ENCODE measurements at places on chromosomes 6 and 20. TPM values are rescaled to one million over a fixed set of nuclear protein-coding genes. Genes with fewer than 3 reads are reported as not detected.

DNA sequence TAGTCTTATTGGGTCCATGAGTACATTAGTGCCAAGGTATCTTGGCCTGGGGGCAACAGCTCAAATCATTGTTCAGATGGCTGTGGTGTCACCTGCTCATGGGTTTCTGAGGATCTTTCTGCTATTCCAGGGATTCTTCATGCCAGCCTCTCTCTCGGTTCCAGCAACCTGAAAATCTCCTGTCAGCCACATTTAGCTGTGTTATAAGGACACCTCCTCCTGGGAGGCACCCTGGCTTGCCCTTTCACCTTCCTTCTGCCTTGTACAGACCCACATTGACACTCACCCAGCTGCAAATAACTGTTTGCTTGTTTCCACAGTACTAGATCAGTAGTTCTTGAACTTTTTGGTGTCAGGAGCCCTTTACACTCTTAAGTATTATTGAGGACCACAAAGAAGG lies 159.9 kb downstream of the GRM4 start:
- no peak for DNase-seq

GRCh38 chr6:166251211-166251610 lies 57.0 kb downstream of the PRR18 start:
- DNase-seq: no peak

- no peak for DNase-seq
Observed at GRCh38 chr6:3316331-3316730, 57.6 kb downstream of the PSMG4 start.

- no peak for DNase-seq
Observed at GRCh38 chr6:168225471-168225911, 94.1 kb downstream of the DACT2 start.

DNA sequence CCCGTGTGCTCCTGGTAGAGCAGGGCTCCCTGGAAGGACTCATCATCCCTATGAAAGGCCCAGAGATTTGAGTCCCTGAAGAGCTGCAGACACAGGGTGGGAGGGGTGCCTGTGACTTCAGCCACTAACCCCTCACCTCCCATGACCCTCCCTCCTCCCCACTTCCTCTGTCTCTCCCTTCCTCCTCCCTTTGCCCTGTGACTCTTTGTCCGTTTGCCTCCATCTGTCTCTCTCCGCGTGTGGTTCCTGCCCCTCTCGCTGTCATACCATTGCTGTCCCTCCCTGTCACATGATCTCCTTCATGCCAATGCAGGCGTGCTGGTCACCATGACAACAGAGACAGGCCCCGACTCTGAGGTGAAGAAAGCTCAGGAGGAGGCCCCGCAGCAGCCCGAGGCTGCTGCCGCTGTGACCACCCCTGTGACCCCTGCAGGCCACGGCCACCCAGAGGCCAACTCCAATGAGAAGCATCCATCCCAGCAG lies 19.0 kb downstream of the EPB41L1 start:
- DNase-seq: no peak

GRCh38 chr6:89239338-89239737 lies 22.2 kb upstream of the GABRR1 start:
- DNase-seq: peak; percentile 40

DNA sequence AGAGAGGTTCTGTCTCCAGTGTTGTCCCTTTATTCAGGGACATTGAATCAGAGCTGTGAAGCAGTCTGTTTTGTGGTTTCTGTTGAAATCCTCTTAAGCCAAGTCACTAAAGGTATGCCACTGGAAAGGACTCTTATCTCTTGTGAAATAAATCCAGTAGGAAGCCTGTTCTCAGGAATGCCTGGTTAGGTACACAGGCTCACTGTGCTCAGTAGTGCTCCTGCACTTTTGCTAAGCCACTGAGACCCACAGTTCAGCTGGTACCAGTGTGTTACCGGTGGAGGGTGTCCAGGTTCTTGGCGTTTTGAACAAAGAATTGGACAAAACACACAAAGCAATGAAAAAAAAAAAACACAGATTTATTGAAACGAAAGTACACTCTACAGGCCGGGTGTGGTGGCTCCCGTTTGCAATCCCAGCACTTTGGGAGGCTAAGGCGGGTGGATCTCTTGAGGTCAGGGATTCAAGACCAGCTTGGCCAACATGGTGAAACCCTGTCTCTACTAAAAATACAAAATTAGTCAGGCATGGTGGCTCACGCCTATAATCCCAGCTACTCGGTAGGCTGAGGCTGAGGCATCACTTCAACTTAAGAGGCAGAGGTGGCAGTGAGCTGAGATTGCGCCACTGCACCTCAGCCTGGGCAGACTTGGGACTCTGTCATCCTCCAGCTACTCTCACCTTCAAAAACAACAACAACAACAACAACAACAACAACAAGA lies 186.1 kb downstream of the JARID2 start:
- DNase-seq: no peak

DNA sequence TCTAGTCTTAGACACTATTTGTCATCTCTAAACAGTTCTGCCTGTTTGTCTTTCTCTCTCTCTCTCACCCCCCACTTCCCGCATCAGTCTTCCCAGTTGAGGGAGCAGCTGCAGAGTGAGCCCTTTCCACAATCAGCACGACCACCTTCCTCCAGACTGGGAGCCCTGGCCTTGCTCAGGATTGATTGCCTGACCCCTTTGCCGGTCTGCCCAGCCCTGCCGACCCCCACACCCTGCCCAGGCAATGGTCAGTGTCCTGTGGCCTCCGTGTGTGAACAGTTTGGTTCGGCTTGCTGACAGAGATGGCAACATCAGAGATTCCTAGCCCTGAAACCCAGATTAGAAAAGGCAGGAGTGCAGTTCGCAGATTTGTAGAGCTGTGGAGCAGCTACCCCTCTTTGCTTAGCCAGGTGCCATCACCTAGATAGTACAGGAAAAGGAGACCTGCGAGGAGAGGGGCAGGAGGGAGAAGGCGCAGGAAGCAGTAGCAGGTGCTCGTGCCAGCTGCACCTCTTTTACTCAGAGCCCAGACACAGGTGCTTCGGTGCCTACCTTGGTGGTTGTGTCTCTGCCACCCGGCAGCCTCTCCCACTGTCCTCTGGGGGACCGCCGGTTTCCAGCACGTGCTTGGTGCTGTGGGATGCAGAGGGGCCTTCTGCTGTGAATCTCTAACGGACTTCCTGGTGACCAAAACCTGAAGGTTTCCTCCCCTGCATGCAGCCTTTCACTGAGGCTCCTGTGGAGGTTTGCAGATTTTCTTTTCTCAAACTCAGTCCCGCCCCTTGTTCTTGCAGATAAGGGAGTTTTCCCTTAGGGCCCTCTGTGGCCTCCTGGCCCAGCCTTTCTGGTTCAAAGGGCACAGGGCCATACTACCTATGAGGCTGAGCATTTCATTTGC lies 92.4 kb downstream of the SCML4 start:
- peak; percentile 61 for DNase-seq

DNA sequence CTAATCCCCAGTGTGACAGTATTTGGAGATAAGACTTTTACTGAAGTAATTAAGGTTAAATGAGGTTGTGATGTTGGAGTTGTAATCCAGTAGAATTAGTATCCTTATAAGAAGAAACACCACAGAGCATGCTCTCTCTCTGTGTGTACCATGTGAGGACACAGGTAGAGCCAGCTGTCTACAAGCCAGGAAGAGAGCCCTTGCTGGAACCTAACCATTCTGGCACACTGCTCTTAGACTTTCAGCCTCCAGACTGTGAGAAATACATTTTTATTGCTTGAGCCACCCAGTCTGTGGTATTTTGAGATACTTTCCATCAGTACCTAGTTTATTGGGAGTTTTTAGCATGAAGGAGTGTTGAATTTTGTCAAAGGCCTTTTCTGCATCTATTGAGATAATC lies 110.2 kb downstream of the PHF3 start:
- no peak for DNase-seq

GRCh38 chr6:85764844-85765243 lies 122.2 kb upstream of the SYNCRIP start:
- DNase-seq: no peak

GRCh38 chr20:64099880-64100565 lies 7.3 kb downstream of the NPBWR2 start:
- no peak for DNase-seq

- no peak for DNase-seq
Observed at GRCh38 chr6:129679275-129679674, 30.7 kb downstream of the ARHGAP18 start.

DNA sequence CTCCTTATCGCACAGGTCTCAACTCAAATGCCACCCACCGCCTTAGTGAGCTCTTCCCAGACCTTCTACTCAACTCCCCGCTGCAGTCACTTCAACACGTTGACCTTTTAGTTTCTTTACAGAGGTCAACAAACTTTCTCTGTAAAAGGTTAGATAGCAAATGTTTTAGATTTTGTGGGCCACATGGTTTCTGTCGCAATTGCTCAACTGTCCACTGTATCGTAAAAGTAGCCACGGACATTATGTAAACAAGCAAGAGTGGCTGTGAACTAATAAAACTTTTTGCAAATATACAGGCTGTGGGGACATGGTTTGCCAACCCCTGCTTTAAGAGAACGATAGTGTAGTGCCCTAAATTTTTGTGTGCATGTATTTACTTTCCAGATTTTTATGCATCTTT lies 247.6 kb upstream of the TSHZ2 start:
- no peak for DNase-seq

- DNase-seq: no peak
Observed at GRCh38 chr6:116398316-116399010, 27.7 kb downstream of the DSE start.

DNA sequence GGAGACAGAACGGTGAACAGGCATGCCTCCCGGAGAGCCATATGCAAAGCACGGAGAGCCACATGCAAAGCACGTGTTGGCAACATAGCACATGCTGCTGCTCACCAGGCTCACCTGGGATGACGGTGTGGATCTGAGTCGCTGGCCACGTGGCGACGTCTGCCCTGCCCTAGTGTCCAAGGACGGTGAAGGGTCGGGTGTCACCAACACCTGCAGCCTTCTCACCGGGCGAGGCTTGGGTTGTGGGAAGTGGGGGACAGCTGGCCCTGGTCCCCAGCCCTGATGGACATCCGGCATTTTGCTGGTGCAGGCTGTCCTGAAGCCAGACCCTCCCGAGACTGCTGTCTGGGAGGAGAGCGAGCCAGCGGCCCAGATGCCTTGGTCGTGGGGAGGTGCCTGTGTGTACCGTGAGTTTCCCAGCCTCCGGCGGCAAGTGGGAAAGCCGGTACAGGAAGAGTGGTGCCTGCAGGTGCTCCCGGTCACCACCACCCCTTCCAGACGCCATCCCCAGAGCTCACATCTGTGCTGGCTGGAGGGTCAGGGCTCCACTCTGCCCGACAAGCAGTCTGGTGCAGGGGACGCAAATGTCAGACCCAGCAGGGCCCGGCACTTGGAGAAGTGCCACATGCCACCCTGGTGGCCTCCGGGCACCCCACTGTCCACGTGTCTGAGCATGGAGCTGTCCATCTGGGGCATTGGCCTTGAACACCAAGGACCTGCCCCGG lies 5.9 kb upstream of the ADRM1 start:
- no peak for DNase-seq

DNA sequence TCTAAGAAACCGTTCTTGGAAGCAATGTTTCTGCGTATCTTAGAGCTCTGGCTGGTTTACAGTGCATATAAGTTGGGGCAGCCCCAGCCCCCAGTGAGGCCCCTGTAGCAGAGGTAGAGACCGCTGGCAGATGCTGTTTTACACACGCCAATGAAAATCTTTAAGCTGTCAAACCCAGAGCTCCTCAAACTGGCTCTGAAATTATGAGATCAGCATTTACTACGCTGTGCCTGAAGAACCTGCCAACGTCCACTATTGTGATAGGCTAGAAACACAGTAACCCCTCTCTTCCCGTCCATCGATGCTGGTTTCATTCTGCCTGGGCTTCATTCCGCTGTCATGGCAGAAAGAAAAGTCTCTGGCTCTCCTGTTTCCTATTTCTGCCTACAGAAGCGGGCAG lies 160.6 kb downstream of the SMOC2 start:
- no peak for DNase-seq

GRCh38 chr6:39769012-39769411 lies 23.2 kb upstream of the DAAM2 start:
- no peak for DNase-seq

GRCh38 chr6:10363911-10364310 lies 51.0 kb downstream of the TFAP2A start:
- no peak for DNase-seq

GRCh38 chr6:27791182-27791943 lies 120.8 kb downstream of the OR2B2 start:
- DNase-seq: no peak

DNA sequence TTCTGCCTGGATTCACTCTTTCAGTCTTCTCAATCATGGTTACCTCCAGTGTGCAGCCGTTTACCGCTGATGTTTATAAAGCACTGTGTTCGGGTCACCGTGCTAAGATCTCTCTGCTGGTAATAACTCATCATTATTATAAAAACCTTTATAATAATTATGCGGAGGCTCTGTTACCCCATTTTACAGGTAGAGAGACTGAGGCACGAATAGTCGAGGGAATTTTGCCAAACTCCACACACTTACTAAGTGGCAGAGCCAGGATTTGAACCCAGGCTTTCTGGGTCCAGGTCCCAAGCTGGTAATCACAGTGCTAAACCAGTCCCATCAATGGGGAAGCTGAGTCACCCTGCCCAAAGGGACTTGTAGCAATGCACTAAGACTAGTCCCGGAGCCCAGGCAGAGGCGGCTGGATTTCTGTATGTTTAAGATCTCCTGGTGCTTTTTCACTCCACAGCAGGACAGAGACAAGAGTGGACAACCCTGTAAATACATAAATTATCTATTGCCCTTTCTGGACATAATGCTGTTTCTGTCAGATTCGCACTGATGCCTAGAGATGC lies 48.1 kb downstream of the SYNJ2 start:
- no peak for DNase-seq

- DNase-seq: no peak
Observed at GRCh38 chr6:74596588-74596987, 609.3 kb downstream of the COL12A1 start.

DNA sequence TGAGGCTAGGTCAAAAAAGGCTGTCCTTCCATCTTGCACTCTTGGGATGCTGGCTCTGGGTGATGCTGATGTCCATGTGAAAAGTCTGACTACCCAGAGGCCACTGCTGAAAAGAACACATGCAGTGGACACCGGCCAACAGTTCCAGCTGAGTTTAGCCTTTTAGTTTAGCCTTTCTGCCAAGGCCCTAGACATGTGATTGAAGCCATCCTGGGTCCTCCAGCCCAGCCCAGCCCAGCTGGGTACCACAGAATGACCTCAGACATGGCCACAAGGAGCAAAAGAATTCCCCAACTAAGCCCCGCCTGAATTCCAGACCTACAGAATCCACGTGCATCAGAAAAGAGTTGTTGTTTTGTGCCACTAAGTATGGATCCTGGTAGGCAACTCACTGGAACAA lies 17.4 kb downstream of the PIGT start:
- DNase-seq: no peak

Gene LZTS3
- 2.5 TPM for total RNA-seq

Gene BTNL2
- not detected for total RNA-seq

Gene ABT1
- total RNA-seq: 31.7 TPM

Gene SNAP25
- not detected for total RNA-seq

Gene OVOL2
- not detected for total RNA-seq

Gene RSPO3
- not detected for total RNA-seq

Gene C6orf52
- 0.54 TPM for total RNA-seq

Gene DPPA5
- not detected for total RNA-seq

Gene MPIG6B
- total RNA-seq: 1.2 TPM

Gene GSS
- total RNA-seq: 53.8 TPM
